ENCODE measurements at places on chromosomes 12 and 14.

GRCh38 chr14:95064734-95065133 lies 92.6 kb downstream of the DICER1 start:
- DNase-seq = no peak

GRCh38 chr12:57518920-57519795 lies 1.2 kb downstream of the DDIT3 start:
- DNase-seq = peak; percentile 19

- DNase-seq = no peak
Measured at GRCh38 chr14:42992930-42993329, 1386.3 kb downstream of the LRFN5 start.

DNA sequence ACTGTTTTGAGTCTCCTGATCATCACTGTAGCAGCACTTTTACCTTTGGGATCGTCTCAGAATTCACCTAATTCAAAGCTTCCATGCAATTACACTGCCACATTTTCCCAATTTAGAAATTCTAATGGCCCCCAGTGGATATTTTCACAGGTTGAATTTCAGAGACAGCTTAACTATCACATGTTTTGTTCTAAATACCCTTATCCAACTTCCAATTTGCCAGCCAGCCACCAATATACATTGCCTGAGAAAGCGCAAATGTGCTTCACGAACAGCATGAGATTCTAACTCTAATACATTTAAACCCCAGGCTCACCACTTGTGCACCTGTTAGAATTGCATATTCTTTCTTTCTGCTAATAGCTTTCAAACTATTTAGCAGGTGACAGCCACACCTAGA lies 1160.9 kb upstream of the TMEM132C start:
- no peak for DNase-seq

DNA sequence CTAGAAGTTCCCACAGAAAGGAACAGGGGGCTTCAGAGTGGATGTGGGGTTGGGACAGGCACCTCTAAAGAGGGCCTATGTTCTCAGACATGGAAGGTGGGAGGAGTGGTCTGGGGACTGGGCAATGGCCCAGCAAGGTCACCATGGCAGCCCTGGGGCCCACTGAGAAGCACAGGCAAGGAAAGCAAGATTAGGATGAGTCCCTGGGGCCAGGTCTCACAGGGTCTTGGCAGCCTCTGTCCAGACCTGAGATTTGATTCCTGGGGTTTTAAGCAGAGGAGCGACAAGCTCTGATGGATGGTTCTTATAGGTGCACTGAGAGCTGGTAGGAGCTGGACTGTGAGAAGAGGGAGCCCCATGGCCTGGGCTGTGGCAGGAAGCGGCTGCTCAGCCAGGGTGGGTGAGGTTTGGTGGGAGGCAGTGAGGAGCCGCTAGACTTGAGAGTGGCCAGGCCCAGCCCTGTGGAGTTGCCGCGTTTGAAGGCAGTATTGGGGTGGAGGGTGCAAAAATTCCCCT lies 44.0 kb downstream of the DLK1 start:
- DNase-seq = no peak

DNA sequence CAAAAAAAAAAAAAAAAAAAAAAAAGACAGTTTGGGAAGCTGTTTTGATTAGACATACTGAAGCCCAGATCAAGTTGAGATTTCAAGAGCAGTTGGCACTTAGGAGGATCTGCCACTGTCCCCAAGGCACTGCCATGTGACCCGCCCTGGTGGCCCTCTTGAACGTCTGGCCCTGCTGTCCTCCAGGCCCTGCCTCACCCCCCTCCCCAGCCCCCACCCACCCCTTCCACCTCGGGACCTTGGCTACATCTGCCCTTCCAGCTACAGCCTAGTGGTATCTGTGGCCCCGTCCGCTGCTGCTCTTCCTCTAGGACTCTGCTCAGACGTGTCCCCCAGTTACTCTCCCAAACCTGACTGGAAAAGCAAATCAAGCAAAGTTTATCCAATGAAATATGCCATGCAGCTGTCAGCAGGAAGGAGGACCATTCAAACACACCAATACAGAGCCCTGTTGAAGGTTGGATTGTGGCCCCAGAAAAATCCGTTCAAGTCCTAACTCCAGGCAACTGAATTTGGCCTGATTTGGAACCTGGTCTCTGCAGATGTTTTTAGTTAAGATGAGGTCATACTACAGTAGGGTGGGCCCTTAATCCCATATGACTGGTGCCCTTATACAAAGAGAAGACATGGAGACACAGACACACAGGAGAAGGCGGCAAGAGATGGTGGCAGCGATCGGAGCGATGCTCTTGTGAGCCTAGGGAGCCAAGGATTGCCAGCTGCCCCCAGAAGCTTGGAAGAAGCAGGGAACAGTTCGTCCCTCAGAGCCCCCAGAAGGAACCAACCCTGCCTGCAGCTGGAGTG lies 17.7 kb downstream of the SLC25A29 start:
- no peak for DNase-seq

- no peak for DNase-seq
Measured at GRCh38 chr14:60303745-60304144, 54.7 kb downstream of the PPM1A start.

- no peak for DNase-seq
Measured at GRCh38 chr14:73634011-73634833, 10.6 kb upstream of the DNAL1 start.

- no peak for DNase-seq
Measured at GRCh38 chr14:57462551-57462950, 31.1 kb downstream of the CCDC198 start.

- no peak for DNase-seq
Measured at GRCh38 chr14:100841761-100842403, 16.0 kb downstream of the MEG3 start.

DNA sequence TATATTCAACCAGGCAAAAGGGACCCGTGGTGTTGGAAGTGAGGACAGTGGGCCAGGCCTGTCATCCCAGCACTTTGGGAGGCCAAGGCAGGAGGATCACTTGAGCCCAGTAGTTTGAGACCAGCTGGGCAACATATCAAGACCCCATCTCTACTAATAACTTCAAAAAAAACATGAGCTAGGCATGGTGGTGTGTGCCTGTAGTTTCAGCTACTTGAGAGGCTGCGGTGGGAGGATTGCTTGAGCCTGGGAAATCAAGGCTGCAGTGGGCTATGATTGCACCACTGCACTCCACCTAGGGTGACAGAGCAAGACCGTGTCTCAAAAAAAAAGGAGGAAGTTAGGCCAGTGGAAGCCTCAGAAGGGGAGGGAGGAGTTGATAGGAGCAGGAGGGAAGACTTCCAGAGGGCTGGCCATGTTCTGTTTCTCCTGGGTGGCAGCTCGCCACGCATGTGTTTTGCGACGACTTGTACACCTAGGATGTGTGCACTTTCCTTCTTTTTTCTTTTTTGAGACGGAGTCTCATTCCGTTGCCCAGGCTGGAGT lies 10.1 kb downstream of the SLC25A29 start:
- no peak for DNase-seq

DNA sequence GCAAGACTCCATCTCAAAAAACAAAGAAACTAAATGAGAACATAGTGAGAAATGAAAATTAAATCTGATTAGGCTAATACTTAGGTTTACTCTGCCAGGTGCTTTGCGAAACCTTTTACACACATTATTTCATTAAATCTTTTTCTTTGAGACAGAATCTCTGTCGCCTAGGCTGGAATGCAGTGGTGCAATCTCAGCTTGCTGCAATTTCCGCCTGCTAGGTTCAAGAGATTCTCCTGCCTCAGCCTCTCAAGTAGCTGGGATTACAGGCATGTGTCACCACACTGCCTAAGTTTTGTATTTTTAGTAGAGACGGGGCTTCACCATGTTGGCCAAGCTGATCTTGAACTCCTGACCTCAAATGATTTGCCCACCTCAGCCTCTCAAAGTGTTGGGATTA lies 21.9 kb upstream of the EEA1 start:
- DNase-seq = no peak

DNA sequence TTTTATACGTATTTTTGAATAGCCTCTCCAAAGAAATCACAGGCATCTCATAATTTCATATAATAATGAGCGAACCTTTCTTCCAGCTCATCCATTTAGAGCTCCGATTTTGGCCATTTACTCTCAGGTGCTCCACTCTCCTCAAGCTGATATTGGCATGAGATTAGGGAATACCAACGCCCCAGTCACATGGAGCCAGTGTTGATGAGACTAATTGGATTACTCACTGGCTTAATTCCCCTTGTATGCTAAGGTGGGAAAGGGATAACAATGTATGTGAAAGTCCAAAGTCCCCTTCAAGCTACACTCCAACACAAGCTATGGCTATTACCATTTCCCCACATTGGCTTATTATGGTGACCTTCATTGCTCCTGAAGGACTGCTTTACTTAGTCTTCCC lies 76.6 kb upstream of the NAV3 start:
- DNase-seq = no peak

- DNase-seq = no peak
Measured at GRCh38 chr12:105351523-105351922, 21.0 kb downstream of the C12orf75 start.

- peak; percentile 51 for DNase-seq
Measured at GRCh38 chr14:105363847-105364708, 34.3 kb upstream of the TEX22 start.

GRCh38 chr12:19369691-19370148 lies 69.6 kb upstream of the AEBP2 start:
- no peak for DNase-seq

GRCh38 chr12:93092649-93092945 lies 163.5 kb upstream of the EEA1 start:
- DNase-seq = no peak

GRCh38 chr12:6945613-6946012 lies 1.8 kb downstream of the C12orf57 start:
- no peak for DNase-seq

DNA sequence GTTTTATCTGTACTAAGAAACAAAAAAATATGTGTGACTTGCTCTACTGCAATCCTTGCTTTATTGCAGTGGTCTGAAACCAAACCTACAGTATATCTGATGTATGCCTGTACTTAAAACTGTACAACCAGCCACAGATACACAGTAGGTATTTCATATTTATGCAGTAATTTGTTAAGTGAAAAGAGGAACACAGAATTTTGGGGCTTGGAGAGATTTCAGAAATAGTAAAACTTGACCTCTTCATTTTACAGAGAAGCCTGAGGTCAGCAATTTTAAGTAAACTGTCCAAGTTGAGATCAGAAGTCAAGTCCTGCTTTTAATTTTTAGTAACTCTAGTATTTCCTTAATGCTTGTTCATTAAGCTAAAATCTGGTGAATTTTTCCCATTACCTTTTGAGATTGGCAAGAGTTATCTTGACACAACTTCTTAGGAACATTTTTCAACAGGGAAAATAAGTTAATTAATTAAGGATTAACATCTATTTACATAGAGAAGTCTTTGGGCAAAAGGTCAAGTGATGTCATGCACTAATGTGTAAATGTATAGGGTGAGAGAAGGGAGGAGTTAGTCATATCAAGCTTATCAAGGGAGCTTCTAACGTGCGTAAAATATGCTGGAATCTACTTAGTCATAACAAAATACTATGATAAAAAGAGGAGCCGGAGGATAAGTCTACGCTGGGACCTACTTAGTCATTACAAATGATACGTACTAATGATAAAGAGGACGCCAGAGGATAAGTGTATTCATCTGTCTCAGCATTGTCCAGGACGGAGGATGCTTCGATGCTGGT lies 66.0 kb upstream of the GTF2A1 start:
- DNase-seq = no peak

- no peak for DNase-seq
Measured at GRCh38 chr14:39265033-39265432, 31.3 kb downstream of the MIA2 start.

- DNase-seq = no peak
Measured at GRCh38 chr12:93061473-93062419, 132.7 kb upstream of the EEA1 start.

- DNase-seq = no peak
Measured at GRCh38 chr12:111297703-111298426, 71.0 kb downstream of the PHETA1 start.

DNA sequence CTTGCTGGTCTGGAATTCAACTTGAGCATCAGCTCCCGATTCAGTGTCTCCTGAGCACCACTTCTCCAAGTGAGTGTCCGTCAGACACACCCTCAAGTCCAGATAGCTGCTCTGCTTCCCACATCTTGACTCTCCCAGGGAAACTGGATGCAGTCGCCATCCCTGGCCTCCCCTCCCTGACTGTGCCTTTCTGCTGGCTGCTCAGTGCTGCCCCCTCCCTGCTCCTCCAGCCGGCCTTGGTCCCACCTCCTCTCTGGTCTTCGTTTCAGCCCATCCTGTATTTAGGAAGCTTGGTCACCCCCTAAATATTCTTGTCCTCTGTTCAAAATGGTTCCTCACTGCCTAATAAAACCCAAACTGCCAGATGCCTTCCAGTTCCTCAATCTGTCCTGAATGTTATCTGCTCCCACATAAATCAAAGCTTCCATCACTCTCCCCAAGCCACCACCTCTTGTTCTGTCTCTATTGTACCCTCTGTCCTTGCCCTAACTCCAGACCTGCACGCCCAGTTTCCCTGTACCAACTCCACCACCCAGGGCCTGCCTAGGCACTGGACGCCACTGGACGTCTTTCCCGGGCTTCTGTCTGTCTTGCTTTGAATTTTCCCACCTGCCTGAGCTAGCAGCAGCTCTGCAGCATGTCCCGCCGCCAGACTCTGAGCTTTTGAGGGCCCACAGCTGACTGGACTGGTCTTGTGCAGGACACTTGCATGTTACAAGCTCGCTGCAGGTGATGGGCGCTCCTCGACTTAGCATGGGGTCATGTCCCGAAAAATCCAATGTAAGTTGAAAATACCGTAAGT lies 33.8 kb downstream of the CCDC92 start:
- DNase-seq = no peak

DNA sequence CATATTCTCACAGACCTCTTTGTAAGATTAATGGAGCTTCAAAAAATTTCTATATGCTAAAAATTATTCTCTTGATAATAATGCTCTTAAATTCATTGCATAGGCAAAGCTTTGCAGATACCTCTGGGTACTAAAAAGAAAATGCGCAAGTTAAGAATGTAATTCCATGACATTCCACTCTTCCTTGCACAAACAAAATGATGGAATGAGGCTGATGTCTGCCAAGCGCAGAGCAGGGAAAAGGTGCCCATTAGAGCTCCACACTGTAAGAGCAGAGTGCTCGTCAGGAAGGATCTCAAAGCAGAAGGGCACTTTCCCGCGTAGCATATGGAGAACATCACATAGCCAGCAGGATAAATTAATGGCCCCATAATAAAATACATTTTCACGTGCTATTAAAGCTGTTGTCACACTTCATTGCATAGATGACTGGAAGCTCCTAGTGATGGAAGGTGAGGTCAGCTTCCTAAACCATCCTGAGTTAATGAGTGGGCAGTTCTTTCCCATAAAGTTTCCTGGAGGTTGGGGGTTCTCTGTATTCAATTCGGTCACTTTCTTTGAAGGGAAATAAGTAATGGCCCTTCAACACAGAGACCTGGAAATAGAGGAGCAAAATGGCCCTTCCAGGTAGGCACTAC lies 1058.9 kb downstream of the GALC start:
- no peak for DNase-seq
